Stimulated activated CD4-positive, alpha-beta T cell treated with anti-CD3 and anti-CD28 coated beads, TNF-alpha, amount 100 ng/mL, for 24 hours (primary cell): ENCODE measurements at places on chromosomes 13 and 19.
A peak's percentile ranks its signal among the peaks of the same experiment; 100 is the strongest.

DNA sequence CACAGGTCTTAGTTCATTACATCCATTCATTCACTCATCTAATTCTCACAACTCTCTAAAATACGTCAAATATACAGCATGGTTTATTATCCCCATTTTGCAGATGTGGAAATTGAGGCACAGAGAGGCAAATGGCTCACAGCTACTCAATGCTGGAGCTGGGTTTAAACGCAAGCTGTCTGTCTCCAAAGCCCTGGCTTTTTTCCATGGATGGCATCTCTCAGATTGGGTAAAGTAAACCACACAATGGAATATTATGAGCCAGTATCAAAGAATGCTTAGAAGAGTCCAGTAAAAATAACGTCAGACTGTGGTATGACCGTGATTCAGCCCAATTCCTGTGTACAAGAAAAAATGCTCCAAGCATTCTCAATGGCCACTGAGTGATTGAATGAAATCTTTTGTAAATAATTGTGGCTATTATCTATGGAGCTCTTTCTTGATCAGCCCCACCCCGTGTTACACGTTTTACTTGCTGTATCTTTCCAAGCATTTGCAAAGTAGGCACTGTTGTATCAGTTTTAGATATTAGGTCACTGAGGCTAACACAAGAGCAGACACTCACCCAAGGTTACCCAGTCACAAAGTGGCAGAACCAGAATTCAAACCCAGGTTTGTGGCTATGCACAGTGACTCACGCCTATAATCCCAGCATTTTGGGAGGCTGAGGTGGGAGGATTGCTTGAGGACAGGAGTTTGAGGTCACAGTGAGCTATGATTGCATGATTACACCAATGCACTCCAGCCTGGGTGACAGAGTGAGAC, 5.5 kb upstream of the ACP7 start:
- DNase-seq: no peak

DNA sequence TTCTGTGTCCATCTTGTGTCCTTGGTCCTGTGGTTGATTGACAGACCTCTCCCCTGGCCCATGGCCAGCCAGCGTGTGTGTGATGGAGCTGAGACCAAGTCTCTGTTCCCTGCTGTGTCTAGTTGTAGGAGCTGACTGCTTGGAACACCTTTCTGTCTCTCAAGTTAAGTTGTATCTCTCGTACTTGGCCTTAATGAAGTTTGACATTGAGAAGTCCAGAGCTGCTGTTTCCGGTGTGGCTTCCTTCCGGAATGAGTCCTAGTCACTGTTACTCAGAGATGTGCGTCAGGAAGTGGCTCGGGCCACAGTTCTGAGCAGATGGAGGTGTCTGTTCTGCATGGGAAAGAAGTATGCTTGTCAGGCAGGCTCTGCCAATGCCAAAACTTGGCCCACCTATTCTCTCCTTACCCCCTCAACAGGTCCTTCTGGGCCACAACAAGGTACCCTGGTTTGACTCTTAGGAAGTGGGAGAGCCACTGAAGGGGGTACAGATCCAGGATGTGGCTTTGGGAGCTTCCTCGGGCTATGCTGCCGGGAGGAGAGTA, 54.3 kb downstream of the GATAD2A start:
- peak; percentile 40 for DNase-seq

DNA sequence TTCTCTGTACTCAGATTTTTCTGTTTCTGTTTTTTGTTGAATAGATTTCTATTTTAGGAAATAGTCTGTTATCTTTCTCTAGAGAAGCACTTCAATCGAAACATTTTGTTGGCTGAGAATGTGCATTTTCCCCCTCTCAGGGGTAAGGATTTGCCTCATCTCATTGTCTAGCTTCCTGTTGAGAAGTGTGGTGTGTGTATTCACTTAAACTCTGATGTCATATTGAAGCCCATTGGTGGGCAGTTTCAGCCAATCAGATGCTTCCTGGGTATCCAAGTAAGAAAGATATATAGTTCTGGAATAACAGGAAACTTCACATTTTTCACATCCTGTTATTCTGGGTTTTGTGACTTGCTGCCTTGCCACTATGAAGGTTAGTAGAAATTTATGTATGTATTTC, 87.6 kb downstream of the ARHGEF7 start:
- DNase-seq: no peak

DNA sequence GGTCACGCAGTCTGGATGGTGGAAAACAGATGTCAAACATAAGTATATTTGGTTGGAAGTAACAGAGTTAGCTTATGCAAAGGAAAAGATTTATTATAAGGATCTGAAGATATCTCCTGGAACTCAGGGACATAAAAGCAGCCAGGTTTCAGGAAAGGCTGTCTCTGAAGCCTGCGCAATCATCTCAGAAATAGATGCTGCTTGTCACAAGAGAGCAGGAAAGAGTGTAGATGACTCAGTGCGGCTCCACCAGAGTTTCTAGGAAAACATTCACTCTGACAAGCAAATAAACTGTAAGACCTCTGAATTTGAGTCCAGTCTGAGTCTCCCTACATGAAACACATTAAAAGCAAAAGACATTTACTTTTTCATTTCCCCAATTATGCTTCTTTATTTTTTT, 220.4 kb upstream of the HTR2A start:
- no peak for DNase-seq

DNA sequence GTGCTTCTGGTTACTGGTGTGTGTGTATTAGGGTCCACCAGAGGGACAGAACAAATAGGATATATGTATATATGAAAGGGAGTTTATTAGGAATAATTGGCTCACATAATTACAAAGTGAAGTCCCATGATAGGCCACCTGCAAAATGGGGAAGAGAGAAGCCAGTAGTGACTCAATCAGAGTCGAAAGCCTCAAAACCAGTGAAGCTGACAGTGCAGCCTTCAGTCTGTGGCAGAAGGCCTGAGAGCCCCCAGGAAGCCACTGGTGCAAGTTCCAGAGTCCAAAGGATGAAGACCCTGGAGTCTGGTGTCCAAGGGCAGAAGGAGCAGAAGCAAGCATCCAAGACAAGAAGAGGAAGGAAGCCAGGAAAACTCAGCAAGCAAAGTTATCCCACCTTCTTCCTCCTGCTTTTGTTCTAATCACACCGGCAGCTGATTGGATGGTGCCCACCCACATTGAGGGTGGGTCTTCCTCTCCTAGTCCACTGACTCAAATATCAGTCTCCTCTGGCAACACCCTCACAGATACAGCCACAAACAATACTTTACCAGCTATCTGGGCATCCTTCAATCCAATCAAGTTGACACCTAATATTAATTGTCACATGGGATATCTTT, 21.7 kb upstream of the SCEL start:
- DNase-seq: no peak

- DNase-seq: no peak
Observed at GRCh38 chr13:40228496-40228895, 437.9 kb downstream of the FOXO1 start.

- no peak for DNase-seq
Observed at GRCh38 chr13:44040818-44041100, 161.1 kb downstream of the LACC1 start.

DNA sequence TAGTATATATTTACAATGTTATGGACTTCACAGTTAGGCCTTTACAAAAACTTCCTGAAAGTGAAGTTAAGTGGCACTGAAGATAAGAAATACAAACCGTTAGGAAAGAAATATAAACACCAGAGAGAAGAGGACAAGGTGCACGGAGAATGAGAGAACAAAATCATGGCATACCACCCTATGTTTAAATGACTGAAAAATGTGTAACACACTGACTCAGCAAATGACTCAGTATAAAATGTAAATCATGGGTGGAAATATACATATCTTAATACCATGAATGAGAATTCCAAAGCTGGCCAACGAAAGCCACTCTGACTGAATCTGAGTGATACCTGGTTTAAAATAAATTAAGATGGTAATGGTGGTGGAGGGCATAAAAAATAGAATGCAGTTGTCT, 260.8 kb downstream of the DNAJC15 start:
- no peak for DNase-seq

GRCh38 chr13:77853703-77854102, 64.9 kb downstream of the EDNRB start:
- DNase-seq: no peak

GRCh38 chr13:71378961-71379905, 487.8 kb downstream of the DACH1 start:
- no peak for DNase-seq

DNA sequence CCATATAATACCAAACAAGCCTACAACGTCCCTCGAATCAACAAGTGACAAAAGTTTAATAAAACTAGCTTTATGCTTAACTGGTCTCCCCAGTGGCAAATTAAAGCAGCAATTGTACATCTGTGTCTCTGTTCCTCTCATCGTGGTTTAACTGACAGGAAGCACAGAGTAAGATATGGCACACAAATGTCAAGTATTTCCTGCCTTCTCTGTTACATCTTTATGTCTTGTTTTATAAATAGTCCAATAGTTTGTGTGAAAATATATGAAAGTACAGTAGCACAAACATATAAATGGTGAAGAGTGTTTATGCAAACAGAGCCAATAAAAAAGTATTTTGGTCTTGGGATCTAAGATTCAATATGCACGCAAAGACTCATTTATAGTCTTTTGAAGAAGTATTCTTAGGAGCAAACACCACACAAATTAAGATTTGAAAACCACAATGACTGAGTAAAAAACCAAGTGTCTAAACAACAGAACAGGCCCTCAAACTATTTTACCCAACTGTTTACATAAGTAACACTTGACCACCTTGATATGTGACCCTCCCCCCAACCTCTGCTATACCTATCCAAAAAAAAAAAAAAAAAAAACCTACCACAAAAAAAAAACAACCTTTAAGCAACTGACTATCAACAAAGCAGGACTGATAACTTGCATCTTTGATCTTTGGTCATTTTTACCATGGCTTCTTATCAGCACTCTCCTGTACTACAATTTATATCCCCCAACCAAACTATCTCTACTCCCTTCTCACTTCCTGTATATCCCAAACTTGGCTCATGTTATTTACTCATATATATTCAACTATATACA, 14.0 kb downstream of the ELF1 start:
- DNase-seq: no peak

DNA sequence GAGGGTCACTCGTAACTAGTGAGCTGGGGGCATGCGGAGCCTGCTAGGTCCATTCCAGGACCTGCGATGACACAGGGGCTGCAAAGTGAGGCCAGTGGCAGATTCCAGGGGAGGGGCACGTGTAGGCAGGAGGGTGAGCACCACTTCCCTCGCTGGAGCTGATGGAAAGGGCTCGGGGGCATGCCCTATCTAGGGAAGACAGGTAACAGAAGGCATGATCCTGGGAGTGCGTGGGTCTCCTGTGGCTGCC, 51.2 kb downstream of the KLF2 start:
- no peak for DNase-seq

DNA sequence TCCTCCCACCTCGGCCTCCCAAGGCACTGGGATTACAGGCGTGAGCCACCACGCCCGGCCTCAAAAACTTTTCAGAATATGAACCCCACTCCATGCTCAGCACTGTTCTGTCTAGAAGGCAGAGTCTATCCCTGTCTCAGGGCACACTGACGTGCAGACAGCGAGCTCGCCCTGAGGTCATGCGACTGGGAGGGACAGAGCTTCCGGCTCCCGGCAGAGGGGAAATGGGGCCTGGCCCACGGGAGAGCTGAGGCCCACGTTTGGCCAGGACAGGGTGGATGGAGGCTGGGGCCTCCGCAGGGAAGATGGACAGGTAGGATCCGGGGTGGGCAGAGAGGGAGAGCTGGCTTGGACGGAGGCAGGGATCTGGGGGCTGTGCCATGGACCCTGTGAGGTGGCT, 2.8 kb upstream of the AZU1 start:
- DNase-seq: no peak

- no peak for DNase-seq
Observed at GRCh38 chr13:85529218-85529594, 270.0 kb downstream of the SLITRK6 start.

DNA sequence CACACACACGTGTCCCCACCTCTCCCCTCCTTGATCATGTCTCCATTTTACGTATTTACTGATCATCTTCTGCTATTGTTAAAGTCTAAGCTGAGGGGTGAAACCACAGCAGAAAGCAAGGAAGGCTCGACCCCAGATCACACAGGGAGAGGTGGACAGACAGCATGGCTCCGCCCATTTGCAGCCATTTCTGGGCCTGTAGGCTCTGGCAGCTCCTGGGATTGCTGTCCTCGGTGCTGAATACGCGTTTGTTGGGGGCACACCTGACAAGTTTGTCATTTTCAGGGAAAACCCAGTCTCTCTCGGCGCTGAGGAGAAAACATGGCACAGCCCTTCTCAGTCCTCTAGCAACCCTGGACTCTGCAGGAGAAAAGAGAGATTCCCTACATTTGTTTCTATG, 8.0 kb downstream of the TMEM86B start:
- no peak for DNase-seq

GRCh38 chr13:46168783-46169182, 13.2 kb downstream of the LCP1 start:
- no peak for DNase-seq

- DNase-seq: no peak
Observed at GRCh38 chr13:25819856-25820530, 231.8 kb downstream of the SHISA2 start.

DNA sequence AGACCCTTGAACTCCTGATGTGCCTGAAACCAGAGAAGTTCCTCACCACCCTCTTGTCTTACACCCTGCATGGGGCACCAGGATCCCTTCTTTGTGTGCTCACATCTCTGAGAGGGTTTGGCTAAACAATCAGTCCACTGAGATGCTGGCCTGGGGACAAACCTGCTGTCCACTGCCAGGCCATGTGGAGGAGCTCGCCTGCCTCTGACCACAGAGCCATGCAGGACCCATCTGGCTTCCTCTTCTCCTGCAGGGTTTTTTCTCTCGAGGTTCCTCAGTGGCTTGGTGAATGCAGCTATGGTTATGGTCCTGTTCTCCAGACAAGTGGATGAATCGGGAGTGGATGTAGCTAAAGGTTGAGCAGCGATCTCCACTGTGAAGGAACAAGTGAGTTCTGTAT, 49.1 kb upstream of the MEDAG start:
- DNase-seq: no peak

DNA sequence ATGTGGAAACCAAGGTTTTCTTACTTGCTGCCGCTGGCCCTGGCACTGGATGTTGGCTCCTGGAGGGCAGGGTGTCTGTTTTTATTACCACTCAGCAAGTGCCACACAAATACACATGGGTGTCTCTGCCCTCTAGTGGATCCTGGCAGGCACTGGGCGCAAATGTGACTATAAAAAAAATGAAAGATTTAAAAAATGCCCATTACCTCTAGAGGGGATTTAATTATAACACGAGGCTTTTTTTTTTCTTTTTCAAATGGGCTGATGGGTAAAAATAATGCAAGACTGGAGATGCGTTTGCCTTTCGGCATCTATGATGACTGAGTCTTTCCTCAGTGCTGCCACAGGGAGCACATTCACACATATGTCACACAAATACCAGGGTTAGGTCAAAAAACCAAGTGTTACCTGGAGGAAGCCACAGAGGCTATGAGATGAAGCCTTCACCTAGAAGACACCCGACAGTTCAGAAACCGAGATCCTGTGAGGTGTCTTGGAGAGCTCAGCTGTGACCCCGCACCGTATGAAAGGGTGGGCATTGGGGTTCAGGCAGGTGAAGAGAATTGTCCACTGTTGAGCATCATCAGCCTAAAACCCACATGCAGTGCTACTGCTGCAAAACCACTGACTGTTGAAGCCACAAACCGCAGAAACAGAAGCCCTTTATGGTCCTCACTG, 25.7 kb downstream of the CHAMP1 start:
- peak; percentile 28 for DNase-seq

GRCh38 chr13:99496184-99497142, 4.8 kb upstream of the TM9SF2 start:
- peak; percentile 40 for DNase-seq

GRCh38 chr13:100512422-100512821, 76.2 kb downstream of the GGACT start:
- no peak for DNase-seq
